ENCODE measurements at places on chromosomes 1 and 21.

- no peak for DNase-seq
These were observed 156.2 kb upstream of the RGS18 start for GRCh38 chr1:192002063-192002462.

GRCh38 chr1:1343811-1344421 lies 5.3 kb downstream of the DVL1 start:
- no peak for DNase-seq

DNA sequence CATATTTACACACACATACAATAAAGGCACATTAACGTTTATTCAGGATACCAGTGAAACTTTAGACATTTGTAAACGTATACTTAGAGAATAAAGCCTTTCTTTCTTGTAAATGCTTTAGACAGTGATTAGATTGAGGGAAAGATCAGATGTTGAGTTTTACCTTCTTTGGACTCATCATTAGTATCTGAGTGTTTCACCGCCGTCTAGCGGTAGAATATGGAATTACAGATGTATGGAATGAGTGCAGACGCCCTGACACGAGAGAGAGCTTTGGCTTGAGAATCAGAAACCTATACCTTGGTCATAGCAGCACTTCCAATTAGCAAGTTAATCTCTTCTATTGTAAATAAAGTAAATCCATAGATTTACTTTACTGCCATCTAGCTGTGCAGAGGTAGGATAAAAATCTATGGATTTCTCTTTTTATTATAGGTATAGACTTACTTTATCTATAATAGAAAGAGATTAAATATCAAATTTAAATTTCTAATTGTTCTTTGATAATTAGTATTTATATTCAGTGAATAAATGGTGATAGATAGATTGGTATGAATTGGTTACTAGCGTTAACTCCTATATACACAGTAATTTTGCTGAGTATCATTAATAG lies 12.6 kb downstream of the FLG2 start:
- peak; percentile 23 for DNase-seq

- no peak for DNase-seq
These were observed 183.0 kb upstream of the HOOK1 start for GRCh38 chr1:59631561-59632255.

GRCh38 chr1:77542813-77543420 lies 139.5 kb downstream of the ZZZ3 start:
- DNase-seq, result no peak

Measured in KG1 (cell line).